HEK293T (cell line): ENCODE measurements at places on chromosomes 6 and 20.

DNA sequence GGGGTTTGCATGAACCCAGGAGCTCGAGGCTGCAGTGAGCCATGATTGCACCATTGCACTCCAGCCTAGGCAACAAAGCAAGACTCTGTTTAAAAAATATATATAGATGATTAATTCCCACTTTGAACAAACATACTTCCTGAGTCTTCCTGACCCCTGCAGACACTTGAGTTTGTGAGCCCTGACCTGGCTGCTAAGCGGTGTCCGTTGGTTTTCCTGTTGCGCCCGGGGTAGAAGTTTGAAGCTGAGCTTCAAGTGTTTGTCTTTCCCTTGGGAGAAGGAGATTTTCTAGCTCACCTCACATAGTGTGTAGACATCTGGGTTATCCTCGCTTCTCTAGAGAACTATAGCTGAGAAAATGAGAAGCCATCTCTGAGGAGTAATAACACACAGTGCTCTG, 11.7 kb upstream of the BCAS1 start:
- no peak for DNase-seq

DNA sequence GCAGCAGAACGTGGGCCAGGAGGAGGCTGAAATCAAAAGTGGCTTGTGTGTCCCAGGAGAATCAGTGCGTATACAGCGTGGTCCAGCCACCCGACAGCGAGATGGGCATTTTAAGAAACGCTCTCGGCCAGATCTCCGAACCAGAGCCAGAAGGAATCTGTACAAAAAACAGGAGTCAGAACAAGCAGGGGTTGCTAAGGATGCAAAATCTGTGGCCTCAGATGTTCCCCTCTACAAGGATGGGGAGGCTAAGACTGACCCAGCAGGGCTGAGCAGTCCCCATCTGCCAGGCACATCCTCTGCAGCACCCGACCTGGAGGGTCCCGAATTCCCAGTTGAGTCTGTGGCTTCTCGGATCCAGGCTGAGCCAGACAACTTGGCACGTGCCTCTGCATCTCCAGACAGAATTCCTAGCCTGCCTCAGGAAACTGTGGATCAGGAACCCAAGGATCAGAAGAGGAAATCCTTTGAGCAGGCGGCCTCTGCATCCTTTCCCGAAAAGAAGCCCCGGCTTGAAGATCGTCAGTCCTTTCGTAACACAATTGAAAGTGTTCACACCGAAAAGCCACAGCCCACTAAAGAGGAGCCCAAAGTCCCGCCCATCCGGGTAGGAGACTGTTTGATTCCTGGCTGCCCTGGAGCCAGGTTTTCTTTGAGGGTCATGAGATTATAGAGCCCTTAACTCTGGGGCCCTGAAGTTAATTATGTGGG, 75.3 kb downstream of the ASXL1 start:
- DNase-seq: no peak

- peak; percentile 88 for DNase-seq
These were observed at the start of gene RAE1 for GRCh38 chr20:57351042-57351783. Gene RAE1, plus strand, starts transcription at chr20:57351255. Its CDS starts 2,784 bp downstream, at chr20:57354039.

- DNase-seq: no peak
These were observed 15.3 kb downstream of the AFDN start for GRCh38 chr6:167841981-167842380.

DNA sequence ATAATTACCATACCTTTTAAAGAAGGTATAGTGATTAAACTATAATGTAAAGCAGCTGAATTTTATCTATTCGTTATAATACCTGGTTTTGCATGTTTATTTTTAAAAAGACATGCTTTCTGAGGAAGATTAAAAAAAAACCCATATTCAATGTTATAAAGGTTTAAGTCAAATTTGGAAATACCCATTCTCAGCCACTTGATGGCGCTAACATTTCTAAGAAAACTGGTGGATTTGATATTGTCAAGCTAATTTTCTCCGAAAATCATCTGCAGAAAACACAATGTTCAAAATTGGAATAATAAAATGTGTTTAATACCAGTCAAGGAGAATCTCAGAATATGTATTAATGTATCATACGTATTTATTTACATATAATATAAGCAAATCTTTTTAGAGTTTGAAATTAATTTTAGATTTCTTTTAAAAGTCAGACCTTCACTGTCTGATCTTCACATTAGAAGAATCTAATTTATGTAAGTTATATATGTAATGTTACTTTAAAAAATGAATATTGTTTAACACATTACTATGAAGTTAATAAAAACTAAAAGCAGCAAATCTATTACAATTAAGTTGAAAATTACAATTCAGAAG, 35.0 kb downstream of the SHPRH start:
- DNase-seq: peak; percentile 20

DNA sequence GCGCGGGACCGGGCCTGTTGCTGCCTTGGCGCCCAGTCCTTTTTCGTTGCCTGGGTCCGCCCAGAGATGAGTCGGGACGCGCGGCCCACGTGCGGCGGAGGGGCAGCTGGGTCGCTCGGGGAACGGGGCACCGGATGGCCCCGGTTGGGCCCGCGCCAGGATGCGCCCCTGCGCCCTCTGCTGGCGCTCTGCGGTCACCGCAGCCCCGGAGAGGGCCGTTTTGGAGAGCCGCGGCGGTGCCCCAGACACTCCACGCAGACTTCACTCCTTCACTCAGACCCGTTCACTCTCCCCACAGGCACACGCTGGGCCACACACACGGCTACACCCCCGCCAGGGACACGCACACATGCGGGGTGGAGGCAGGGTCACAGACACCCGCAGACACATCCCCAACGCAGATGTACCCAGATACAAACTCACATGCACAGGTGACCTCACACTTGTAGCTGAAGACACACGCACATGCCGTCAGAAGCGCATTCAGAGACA, 38.8 kb downstream of the SRC start:
- DNase-seq: peak; percentile 82

DNA sequence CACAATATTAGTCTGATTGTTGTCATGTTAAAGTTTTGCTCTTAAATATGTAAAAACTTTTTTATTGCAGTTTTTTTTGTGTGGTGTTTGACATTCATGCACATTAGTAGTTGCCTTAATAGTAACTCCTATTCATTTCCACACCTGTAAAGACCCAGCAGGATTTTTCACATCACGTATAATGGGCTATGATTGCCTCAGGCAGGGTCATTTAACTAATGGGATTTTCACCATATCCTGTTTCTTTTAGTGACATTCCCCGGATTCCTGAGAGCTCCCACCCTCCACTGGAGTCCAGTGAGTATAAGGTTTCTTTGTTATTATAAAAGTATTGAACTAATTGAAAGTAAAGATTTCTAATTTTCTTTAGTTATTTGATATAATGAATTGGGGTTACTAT, 359.2 kb downstream of the RIMS1 start:
- DNase-seq: no peak

GRCh38 chr6:32195902-32196681, 3.6 kb upstream of the GPSM3 start:
- peak; percentile 62 for DNase-seq

GRCh38 chr6:144460327-144461095, 175.4 kb downstream of the UTRN start:
- DNase-seq: no peak
